ENCODE measurements at places on chromosomes 3 and 15.

GRCh38 chr3:134579141-134579665, 71.6 kb downstream of the KY start:
- no peak for DNase-seq

GRCh38 chr3:11810276-11810675, 36.4 kb downstream of the TAMM41 start:
- no peak for DNase-seq

DNA sequence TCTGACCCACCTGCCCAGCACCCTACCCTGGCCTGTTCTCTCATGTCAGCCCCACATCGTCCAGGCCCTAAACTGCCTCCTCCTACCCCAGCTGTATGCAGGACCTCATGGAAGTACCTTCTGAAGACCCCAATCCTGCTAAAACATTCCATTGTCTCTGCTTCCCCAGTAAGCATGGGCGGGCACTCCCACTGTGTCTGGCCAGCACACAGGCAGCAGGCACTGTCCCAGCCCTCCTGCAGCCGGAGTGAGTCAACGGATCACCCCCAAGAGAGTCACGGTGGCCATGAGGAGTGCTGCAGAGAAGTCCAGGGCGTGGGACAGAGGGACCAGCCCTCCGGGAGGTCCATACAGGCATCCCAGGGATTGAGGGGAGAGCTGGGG, 36.4 kb upstream of the SLCO2A1 start:
- DNase-seq = no peak

DNA sequence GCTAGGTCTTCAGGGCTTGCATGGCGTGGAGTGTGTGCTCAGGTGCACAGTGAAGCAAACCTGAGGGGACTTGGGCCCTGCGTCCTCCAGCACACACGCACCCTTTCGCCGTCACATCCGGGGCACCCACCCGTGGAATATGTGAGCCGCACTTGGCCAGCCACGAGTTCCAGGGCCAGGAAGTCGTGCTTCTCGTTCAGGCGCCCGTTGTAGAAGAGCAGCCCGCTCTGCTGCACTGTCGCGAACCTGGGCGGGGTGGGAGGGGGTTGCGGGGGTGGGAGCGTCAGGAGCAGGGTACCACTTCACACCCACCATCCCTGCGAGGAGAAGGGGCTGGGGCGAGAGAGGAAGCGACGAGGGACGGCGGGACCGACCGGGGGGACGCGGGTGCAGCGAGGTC, 7.1 kb downstream of the CELSR3 start:
- no peak for DNase-seq

- DNase-seq = no peak
Measured at GRCh38 chr3:21466476-21466875, 284.5 kb downstream of the ZNF385D start.

- peak; percentile 4 for DNase-seq
Measured at GRCh38 chr3:13420831-13421765, 976 bp upstream of the NUP210 start.

- DNase-seq = no peak
Measured at GRCh38 chr3:184172681-184173373, 1.8 kb upstream of the AP2M1 start.

- no peak for DNase-seq
Measured at GRCh38 chr3:147654827-147655226, 245.7 kb downstream of the ZIC1 start.

GRCh38 chr15:62071711-62072308, 5.0 kb downstream of the C2CD4A start:
- no peak for DNase-seq
